Central memory CD8-positive, alpha-beta T cell (primary cell): ENCODE measurements at places on chromosomes 12 and 14.

DNA sequence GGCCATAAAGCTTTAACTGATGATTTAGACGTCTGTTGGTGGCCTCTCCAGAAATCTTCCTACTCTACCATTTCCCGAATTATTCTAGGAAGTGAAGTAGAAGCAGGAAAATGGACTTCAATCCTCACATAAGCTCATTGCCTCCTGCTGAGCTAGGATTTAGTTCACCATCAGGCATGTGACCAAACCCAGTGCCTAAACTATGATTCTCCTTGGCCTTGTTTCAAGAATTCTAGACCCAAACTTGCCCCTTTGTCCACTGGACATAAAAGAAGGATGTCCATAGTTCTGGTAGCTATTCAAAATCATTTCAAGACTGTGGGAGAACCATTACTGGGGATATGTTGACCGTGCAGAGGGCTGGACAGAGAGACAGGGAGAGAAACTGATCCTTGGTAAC is 105.8 kb downstream of the C12orf50 start:
- DNase-seq: no peak

GRCh38 chr14:89563471-89563870 is 146.4 kb upstream of the FOXN3 start:
- no peak for DNase-seq

DNA sequence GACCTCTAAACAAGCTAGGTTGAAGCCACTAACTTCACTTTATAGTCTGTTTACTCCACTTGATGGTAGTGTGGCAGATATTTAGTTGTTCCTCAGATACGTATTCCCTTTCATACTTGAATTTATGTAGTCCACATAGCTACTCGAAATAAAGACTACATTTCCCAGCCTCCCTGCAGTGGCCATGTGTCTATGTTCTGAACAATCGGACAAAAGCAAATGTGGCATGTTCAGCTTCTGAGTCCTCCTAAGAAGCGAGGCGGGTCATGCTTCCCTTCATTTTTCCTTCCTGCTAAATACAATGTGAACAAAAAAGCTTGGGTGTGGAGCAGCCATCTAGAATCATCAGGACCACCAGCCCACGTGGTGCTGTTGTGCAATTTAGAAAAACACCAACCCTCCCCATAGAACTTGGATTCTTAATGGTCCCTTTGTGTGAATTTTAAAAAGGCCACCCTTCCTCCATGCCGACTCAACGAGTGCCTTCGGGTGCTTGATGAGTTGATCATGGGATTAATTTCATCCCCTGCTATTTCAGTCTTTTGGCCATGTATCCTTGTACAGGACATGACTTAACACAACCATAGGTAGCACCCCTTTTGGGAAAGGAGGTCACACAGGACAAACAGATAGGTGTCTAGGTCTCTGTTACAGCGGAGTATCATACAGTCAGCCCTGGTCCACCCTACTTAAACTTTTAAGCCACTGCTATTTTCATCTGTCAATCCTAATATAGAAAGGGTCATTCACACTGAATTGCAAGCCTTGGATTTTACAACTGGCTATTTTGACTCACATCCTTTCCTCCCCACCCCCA is 60.7 kb downstream of the ZFC3H1 start:
- DNase-seq: no peak

DNA sequence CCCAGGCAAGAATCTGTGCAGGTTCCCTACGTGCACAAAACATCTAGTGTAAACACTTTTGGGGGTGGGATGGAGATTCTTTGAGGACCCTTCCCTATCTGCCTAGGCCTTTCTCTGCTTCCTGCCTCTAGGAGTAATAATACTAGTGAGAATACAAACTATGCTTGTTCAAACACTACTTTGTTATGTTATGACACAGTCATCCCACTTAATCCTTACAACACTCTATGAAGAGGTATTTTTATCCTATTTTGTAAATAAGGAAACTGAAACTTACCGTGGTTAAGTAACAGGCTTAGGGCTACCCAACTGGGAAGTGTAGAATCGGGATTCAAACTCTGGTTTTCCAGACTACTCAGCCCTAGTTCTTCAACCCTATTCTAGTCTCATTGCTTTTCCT is 96.5 kb downstream of the KCNA5 start:
- no peak for DNase-seq

GRCh38 chr12:118330421-118331018 is 42.2 kb downstream of the TAOK3 start:
- DNase-seq: no peak

DNA sequence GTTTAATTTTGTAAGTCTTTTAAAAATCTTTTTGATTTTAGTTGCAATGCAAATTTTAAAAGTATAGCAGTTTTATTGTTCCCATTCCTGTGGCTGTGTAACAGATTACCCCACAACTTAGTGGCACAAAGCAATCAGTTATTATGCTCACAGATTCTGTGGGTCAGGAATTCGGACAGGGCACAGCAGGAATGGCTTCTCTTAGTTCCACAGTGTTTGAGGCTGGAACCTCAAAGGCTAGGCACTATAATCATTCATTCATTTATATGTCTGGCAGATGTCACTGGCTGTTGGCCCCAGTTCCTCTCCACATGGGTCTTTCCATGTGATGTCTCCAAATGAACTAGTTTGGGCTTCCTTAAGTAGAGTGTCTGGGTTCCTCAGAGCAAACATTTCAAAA is 193.3 kb downstream of the RAD51B start:
- DNase-seq: no peak

GRCh38 chr12:25771041-25771440 is 187.4 kb upstream of the RASSF8 start:
- DNase-seq: no peak

DNA sequence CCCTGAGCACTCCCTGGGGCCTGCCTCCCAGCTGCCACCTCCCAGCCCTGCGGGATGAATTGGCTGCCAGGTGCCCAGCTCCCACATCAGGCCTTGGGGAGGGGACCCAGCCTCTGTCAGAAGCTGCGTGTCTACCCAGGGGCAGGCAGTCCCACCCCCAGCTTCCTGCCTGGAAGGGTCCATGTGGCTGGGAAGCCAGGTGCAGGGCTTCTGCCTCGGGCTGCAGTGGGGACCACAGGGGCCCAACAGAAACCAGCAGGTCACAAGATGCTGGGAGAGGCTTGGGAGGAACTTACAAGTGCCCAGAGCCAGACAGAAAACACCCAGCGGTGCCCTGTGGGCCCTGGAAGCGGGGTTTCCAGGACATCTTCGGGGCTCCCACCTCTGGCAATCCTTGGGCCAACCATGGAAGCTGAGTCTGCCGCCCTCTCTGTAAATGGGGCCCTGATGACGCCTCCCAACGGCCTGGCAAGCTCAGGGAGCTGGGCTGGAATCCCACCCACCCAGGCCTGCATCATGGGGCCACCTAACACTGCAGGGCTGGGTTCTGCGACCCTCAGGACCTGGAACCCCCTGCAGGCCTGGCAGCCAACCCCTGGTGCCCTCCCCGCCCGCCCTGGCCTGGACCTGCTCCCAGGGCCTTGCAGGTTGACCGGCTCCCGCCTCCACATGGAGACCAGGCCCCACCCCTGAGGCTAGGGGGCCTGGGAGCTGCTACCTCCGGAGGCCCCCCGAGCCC is 36.6 kb downstream of the CCNK start:
- no peak for DNase-seq

DNA sequence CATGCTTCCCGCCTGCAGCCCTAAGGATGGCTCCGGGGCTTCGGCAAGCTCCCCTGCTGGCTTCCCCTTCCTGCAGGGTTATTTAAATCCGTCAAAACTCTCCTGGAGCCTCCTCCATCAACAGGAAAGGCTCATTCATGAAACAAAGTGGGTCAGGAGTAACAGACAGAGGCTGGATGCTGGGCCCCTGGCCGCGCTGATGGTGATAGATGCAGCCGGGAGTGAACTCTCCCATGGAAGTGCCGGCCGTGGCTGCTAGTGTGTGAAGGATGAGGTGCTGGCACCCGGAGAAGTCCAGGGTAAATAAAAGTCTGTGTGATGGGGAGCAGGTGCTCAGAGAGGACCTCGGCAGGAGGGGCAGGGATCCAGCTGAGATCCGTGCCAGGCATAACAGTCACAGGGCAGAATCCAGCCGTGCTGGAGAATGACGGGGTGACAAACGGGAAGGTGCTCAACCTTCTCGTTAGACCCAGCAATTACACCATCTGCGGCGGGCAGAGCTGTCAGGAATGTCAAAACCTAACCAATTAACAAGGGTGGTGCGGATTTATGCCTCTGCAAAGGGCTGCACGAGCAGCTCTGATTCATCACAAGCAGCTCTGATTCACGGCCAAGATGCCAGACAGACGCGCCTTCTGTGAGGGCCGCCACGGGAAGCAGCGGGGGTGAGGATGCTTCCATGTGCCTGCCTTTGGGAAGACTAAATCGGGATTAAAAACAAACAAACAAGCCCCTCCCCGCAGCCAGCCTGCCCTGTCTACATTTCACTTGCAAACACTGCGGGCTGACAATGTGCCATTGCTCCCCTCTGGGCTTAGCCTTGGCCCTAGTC is 55.6 kb downstream of the SYNE3 start:
- no peak for DNase-seq

DNA sequence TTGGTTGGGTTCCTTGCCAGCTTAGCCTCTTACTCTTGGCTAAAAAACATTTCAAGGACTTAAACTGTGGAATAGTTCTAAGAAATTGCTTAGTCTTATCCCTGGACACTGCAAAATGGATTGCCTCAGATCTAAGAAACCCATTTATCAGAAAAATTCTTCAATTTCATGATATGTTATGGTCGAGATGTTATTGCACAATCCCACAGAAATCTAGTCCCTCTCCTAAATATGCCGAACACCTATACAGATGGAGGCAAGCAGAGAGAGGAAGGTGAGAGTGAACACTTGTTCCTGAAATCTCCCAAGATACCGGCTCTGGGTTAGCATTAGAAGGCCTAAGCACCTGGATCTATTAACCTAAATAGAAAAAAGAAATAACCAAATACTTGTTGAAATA is 267.2 kb downstream of the PAWR start:
- DNase-seq: no peak

GRCh38 chr12:57609101-57609780 is 2.0 kb upstream of the ARHGEF25 start:
- no peak for DNase-seq

- DNase-seq: no peak
Observed at GRCh38 chr12:107079172-107080011, 14.0 kb downstream of the CRY1 start.

GRCh38 chr14:88522393-88522792 is 32.4 kb downstream of the PTPN21 start:
- DNase-seq: no peak

DNA sequence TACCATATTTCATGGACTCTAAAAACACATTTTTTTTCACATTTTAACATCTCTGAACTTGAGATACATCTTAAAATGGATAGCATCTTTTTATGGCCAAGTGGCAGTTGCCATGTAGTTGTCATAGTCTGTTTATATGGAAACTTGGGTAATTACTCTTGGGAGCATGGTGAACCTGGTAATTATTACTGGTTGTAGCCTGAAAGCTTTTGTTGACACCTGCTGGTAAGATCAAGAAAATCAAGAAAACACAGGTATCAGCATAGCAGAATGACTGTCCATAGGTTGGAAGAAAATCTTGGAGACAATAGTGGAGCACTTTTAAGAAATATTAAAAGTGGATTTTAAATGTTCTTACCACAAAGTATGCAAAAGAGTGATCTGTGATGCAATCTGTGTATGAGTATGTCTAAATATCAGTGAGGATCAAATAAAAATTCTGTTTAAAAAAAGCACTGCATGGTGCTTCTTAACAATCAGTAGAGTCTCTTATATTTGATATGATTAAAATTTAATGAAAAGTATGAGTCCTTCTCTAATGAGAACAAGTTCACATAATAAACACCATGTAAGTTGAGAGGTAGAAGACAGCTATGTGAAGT is 44.2 kb downstream of the TTC8 start:
- no peak for DNase-seq

- no peak for DNase-seq
Observed at GRCh38 chr12:12094481-12094880, 23.7 kb downstream of the BCL2L14 start.

- DNase-seq: no peak
Observed at GRCh38 chr12:54584128-54584527, 4.3 kb downstream of the PPP1R1A start.

- DNase-seq: no peak
Observed at GRCh38 chr12:2451025-2451424, 343.7 kb upstream of the FKBP4 start.

- no peak for DNase-seq
Observed at GRCh38 chr14:61511558-61511948, 183.8 kb upstream of the HIF1A start.

DNA sequence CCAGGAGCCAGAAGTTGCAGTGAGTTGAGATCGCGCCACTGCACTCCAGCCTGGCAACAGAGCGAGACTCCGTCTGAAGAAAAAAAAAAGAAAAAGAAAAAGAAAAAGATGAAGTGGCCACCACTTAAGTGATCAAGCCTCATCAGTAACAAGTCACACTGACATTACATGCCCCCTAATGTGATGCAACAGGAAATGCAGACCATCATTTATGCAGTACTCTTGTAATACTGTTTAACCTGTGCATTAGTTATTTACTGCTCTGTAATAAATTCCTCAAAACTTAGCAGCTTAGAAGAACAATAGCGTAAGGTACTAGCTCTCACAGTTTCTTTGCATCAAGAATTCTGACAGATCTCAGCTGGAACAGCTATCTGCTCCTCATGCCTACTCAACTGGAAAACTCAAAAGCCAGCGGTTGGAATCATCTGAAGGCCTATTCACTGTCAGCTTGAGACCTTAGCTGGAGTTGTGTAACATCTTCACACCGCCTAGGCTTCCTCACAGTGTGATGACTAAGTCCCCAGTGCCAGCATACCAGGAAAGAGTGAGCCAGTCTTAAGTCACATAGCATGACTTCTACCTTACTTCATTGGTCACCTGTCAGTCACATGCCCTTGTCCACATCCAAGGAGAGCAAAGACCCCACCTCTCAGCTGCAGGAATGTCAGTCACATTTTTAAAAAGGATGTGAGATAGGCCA is 31.5 kb downstream of the EPS8 start:
- DNase-seq: no peak

- DNase-seq: no peak
Observed at GRCh38 chr14:104107611-104108569, 22.4 kb downstream of the ASPG start.

DNA sequence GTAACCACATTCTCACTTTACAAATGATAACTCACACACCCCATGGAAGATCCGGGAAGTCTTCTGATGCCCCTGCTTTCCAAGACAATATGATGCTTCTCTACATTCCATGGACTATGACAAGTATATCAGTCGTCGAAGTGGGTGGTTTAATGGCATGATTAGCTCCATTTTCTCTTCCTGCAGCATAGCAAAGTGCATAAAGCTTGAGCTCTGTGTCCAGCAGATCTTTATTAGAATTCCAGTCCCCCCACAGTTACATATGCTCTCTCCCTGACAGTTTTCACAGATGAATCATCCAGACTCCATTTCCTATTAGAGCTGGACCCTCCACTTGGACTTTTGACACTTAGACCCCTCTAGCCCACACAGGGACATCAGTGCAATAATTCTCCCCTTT is 174.9 kb downstream of the BCAT1 start:
- no peak for DNase-seq
